ENCODE measurements at places on chromosomes 3 and 15.

DNA sequence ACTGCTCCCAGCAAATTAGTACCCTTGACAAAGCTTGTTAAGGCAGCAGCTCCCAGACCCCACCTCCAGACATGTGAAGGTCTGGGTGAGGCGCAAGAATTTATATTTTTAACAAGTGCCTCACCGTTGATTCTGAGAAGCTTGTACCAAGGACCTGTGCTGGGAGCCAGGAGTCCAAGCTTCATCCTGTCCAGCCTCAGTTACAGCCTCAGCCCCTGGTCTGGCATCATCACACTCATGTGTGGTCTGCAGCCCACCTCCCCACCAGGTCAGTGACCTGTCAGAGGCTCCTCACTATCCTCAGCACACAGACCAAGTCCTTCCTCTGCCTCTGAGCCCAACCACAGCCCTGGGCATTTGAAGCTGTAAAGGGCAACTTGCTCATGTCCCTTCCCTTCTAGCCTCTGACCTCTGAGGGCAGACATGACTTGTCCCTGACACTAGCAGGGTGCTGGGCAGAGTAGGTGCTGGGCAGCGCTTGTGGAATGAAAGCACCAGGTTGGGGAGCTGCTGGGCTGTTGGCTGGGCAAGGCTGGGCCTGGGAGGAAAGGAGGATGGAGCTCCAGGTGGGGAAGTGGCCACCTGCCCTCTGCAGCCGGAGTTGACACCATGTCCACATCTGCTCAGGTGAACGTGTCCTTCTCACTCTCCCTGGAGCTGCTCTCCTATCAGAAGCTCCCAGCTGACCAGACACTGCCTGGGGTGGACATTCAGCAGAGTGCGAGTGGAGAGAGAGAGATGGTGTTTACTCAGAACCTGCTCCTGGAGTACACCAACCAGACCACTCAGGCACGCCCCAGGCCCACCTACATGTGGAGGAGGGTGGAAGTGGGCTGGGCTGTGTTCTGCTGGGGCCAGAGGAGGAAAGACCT, 16.9 kb downstream of the ACAA1 start:
- DNase-seq = no peak

DNA sequence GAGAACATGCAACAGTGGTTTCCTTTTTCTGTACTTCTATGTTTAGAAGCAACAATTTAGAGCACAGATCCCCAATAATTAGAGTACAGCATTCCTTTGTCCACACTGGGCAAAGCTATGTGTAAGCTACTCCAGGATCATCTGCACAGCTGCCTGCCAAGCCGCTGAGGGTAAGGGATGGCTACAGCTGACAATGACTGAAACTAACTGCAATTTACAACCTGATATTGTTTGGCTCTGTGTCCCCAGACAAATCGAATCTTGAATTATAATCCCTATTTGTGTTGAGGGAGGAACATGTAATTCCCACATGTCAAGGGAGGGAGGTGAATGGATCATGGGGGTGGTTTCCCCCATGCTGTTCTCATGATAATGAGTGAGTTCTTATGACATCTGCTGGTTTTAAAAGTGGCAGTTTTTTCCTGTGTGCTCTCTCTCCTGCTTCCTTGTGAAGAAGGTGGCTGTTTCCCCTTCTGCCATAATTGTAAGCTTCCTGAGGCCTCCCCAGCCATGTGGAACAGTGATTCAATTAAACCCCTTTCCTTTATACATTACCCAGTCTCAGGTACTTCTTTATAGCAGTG, 54.8 kb upstream of the TNFSF10 start:
- no peak for DNase-seq

- DNase-seq = no peak
Observed at GRCh38 chr3:138943724-138944653, 2.9 kb downstream of the FOXL2 start.

- DNase-seq = no peak
Observed at GRCh38 chr3:96959474-96959873, 145.1 kb downstream of the EPHA6 start.

DNA sequence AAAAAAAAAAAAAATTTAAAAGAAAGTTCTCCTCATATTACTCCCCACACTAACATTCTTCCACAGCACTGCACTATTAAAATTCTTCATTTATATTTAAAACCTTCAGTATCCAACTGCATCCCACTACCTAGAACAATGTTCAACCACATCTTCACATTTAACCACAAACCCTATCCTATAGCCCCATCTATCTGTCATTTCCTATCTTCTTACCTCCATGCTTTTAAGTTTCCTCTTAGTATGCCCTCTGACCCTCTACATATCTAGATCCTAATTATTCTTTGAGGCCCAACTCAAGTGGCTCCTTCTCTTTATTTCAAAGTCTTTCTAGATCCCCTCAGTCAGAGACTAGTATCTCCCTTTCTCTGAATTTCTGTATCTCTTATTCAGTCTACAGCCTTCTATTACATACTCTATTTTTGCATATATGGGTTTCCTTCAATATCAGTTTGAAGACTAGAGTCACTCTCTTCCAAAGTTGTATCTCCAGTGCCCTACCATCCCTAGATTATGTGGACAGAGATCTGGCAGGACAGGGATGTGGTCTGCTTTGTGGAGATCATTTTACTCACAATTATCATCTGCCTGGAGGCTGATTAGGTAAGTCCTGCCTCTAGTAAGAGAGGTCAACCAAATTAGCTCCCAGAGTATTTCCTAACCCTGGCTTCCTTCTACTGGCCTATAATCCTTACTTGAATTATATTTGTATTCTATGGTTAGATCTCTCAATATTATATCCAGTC, 1.4 kb downstream of the CIAO2A start:
- no peak for DNase-seq

GRCh38 chr3:101069901-101070798, 76.9 kb upstream of the ABI3BP start:
- DNase-seq = peak; percentile 10

DNA sequence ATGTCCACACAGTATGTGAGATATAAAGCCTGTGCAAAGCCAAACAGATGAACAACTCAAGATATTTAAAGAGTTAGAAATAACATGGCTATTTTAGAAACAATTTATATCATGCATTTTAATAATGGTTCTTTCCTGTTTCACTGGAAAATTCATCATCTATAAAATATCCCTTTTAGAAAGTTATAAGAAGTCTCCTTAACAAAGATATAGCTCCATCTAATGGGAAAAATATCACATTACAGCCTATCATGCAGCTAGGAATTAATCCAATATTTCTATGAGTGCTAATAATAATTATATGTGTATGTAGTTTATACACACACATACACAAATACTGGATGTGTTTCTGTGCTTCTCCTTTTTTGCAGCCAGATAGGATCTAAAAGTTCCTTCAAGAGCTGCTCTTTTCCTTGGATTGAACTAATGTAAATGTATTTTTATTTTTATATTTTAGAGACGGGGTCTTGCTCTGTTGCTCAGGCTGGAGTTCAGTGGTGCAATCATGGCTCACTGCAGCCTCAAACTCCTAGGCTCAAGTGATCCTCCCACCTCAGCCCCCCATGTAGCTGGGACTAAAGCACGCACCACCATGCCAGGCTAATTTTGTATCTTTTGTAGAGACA, 21.6 kb downstream of the RPL22L1 start:
- no peak for DNase-seq

GRCh38 chr3:169661361-169662131, 2.0 kb downstream of the MECOM start:
- DNase-seq = no peak

GRCh38 chr3:10534066-10534465, 28.7 kb upstream of the ATP2B2 start:
- DNase-seq = no peak

- no peak for DNase-seq
Observed at GRCh38 chr3:56693750-56694149, 10.7 kb upstream of the TASOR start.

- no peak for DNase-seq
Observed at GRCh38 chr15:31245135-31245689, 81.4 kb upstream of the KLF13 start.

DNA sequence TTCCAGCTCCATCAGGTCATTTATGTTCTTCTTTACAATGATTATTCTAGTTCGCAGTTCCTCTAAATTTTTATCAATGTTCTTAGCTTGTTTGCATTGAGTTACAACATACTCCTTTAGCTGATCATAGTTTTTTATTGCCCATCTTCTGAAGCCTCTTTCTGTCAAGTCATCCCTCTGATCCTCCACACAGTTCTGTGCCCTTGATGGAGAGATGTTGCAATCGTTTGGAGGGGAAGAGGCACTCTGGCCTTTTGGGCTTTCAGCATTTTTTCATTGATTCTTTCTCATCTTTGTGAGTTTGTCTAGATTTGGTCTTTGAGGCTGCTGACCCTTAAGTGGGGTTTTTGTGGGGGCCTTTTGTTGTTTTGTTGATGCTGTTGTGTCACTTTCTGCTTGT, 234.6 kb upstream of the CBLB start:
- no peak for DNase-seq

DNA sequence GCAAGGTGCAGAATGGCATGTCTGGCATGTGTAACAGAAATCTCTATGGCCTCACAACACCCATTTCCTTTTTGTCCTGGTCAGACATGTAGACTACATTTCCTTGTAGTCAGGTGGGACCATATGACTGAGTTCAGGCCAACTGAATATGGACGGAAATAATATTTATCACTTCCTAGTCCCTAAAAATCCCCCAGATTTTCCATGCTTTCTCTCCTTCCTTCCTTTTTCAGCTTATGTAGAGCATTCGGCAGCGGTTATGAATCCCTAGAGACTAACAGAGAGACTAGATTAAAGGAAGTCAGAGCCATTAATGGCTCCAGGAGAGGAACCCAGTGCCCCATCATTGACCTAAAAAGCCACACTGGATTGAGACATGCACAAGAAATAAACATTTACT, 35.8 kb downstream of the SLC9A9 start:
- DNase-seq = no peak

GRCh38 chr15:27490867-27491595, 520.0 kb downstream of the GABRG3 start:
- no peak for DNase-seq

DNA sequence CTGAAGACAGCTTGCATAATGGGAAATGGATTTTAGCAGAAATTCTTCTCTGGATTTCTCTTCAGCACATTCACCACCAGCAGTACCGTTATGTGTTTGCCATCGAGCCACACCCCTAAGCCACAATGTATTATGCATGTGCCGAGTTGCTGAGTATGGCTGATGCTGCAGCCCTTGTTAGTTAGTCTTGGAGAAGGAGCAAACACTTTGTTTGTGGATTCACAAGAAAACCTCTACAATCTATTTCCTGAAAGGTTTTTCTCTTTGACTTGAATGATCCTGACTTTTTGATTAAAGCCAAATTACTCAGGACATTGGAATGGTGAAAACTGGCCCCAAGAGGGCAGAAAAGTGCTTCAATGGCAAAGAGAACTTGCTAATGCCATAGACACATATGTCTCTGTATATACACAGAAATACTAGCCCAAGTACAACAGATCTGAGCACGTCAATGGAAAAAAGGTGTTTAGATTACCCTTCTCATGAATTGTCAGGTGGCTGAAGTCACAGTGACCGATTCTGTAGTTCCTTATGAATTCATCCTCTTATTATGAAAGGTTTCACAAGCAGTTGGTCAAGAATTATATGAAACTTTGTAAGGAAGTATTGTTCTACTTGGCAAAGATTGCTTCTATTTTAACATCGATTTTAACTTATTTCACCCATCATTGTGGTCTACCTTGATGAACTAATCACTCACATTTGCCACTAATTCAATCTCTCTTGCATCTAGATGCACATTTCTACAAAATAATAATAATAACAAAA, 103.0 kb downstream of the P3H2 start:
- DNase-seq = no peak

GRCh38 chr3:139299261-139300132, 44.3 kb upstream of the MRPS22 start:
- no peak for DNase-seq

Measured in stimulated activated CD8-positive, alpha-beta memory T cell treated with anti-CD3 and anti-CD28 coated beads, Interleukin-7, amount 100 ng/mL, for 4 hours (primary cell).